ENCODE measurements at places on chromosomes 2 and 18.
A peak's percentile ranks its signal among the peaks of the same experiment; 100 is the strongest.

DNA sequence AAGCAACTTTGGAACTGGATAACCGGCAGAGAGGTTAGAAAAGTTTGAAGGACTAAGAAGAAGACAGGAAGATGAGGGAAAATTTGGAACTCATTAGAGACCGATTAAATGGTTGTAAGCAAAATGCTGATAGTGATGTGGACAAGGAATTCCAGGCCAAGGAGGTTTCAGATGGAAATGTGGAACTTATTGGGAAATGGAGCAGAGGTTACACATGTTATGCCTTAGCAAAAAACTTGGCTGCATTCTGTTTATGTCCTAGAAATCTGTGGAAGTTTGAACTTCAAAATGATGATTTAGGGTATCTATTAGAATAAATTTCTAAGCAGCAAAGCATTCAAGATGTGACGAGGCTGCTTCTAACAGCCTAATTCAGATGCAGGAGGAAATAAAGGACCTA lies 675.1 kb upstream of the SYT4 start:
- DNase-seq: no peak

DNA sequence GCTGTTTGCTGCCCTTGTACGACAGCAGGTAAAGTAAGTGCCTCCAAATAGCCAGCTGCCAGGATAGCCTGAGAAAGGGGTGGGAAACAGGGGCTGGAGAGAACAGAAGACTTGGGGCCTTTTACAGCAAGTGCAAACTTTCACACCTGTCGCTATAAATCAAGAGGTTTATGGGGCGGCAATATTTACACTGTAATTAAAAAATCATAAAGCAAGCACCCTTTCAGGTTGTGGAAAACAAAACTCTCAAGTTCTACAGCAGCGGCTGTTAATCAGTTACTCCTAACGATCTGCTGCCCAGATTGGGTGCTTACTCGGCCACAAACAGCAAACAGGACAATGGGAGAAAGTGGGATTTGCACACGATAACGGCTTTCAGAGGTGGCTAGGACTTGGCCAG lies 359.5 kb upstream of the ETAA1 start:
- DNase-seq: no peak

DNA sequence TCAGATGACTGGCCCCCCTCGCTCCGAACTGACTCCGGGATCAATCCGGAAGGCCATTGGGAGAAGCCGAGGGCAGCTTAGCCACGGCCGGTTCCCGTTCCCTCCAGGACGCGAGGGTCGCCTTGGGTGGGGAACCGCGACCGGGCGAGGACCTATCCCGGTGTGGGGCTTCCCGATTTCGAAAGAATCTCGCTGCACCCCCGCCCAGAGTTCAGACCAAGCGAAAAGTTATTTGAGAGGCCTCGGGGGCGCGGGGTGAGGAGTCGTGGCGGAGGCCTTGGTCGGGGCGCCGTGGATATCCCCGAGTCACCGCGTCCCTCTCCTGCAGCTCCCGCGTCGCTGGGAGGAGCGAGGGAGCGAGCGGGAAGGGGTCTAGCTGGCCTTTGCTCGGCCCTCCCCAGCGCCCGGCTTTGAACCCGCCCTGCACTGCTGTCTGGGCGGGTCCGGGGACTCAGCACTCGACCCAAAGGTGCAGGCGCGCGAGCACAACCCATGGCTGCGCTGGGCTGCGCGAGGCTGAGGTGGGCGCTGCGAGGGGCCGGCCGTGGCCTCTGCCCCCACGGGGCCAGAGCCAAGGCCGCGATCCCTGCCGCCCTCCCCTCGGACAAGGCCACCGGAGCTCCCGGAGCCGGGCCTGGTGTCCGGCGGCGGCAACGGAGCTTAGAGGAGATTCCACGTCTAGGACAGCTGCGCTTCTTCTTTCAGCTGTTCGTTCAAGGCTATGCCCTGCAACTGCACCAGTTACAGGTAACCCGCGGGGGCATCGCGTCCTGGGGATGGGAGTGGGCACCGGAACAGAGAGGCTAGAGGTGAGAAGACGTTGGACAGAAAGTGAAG lies at the start of gene CYP27A1:
CYP27A1 (plus strand) TSS at position 457 of the 837 bp plus-strand sequence; CDS start at position 493, 36 bp downstream.
- no peak for DNase-seq

- no peak for DNase-seq
These were observed 59.9 kb upstream of the CYRIA start for GRCh38 chr2:16725549-16725948.

- no peak for DNase-seq
These were observed 270.2 kb downstream of the GBX2 start for GRCh38 chr2:235897992-235898391.

GRCh38 chr2:177693658-177694339 lies 301.2 kb downstream of the AGPS start:
- DNase-seq: no peak

DNA sequence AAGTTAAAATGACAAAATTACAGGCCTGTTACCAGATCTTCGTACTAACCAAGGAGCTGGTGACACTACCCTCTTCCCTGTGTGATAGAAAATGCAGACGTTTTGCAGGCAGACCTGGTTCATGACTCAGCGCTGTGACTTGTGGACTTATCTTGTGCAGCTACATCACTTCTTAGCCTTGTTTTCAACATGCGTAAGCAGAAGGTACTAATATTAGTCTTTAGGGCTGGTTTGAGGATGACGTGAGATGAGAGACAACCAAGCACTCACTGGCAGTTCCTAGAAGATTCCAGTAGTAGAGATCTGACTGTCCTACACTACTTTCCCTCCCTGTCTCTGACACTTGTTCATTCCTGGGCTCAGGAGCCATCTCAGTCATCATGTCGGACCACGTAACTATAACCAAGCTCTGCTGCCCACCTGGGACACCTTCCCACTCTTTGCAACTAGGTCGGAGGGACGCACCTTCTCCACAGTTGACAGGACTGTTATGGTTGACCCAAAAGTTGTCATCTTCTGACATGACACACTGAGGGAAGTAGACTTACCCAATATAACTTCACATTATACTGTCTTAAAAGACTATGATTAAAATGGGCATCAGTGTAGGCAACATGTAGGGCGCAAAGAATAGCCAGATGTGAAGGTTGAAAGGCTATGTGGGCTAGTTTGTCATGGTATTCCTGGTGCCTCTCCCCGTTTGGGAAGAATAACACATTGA lies 64.8 kb downstream of the TNFRSF11A start:
- no peak for DNase-seq

GRCh38 chr2:209771474-209772289 lies at the start of gene UNC80:
TSS of gene UNC80 (plus strand) at chr2:209771832. CDS start at chr2:209772073, 241 bp downstream.
- peak; percentile 90 for DNase-seq

DNA sequence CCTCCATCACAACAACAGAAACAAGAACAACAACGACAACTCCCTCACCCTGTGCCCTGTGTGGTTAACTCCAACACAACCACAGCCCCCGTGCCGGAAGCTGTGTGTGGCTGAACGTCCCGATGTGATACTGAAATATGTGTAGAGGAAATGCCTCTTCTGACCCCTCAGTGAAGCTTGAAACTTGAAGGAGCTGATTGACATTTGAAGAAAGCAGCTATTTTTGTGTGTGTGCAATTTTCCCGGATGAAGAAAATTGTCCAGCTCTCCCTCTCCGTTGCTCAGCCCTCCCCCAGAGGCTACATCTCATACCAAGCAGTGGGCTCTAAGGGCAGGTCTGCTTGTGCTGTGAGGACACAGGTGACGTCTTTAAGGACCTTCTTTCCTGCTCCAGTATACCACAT lies 173.8 kb downstream of the ICOS start:
- no peak for DNase-seq

GRCh38 chr2:126878601-126879000 lies 20.1 kb upstream of the TEX51 start:
- peak; percentile 26 for DNase-seq

- no peak for DNase-seq
These were observed 90.2 kb upstream of the TWSG1 start for GRCh38 chr18:9244376-9244775.

DNA sequence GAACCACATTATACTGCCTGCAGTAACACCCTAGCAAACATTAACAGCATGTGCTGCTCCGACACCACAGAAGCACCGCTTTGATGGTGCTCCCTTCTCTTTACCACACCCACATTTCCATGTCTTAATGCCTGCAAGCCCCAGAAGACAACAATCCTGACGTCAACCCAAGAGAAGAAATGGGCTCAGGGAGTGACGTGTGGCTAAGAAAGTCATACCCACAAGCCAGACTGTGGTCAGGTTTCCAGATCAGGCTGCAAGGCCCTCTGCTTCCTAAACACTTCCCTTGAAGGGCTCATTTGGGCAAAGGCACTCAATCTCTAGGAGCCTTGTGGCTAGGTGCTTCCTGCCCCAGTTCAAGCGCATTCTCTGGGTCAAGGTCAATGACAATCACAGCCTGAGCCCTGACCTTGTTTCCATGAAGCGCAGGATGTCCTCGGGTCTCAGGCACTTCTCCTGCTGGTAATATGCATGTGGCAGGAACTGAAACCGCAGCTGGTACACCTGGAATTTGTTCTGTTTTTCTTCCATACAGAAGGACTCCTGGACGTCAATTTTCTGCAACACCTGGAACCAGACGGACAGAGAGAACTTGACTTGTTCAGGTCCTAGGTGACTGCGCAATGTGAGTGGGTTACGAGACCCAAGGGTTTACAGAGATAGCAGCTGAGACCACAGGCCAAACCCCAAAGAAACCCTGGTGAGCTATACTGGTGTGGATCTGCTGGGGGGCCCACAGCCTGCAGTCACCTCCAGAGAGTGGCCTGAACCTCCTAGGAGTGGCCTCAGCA lies 67.2 kb downstream of the POLR1A start:
- peak; percentile 80 for DNase-seq

GRCh38 chr18:13562494-13563029 lies 163.8 kb downstream of the FAM210A start:
- no peak for DNase-seq

- no peak for DNase-seq
These were observed 73.1 kb downstream of the MAPK4 start for GRCh38 chr18:50632895-50633515.

All from mesenteric fat pad (tissue), 1 donor.